ENCODE measurements at places on chromosomes 6 and 20.

DNA sequence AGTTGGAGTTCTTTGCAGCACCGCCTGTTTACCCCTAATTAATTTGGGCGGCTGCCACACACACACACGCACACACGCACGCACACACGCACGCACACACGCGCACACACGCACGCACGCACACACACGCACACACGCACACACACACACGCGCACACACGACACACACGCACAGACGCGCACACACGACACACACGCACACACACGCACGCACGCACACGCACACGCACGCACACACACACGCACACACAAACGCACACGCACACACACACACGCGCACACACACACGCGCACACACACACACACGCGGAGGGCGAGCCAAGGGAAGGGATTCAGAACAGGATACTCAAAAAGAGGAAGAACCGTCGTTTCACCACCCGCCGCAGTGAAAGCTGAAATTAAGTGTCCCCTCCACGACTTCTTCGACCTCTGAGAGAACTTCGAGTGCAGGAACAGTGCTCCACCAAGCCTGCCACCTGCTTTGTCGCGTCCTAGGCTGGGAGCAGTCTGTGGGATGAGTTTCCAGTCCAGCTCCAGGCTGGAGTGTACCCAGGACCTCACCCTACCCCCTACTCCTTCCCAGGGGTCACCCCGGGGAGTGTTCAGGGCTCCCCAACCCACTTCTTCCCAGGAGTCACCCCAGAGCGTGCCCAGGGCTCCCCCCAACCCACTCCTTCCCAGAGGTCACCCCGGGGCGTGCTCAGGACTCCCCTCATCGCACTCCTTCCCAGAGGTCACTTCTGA is 1.1 kb downstream of the RNASET2 start:
- DNase-seq, result peak; percentile 67

- DNase-seq, result no peak
Measured at GRCh38 chr6:45808917-45809316, 206.7 kb downstream of the CLIC5 start.

GRCh38 chr6:71810880-71811279 is 75.5 kb upstream of the RIMS1 start:
- DNase-seq, result no peak

GRCh38 chr20:45337367-45338120 is 10.7 kb downstream of the SDC4 start:
- DNase-seq, result no peak

GRCh38 chr6:151772446-151772845 is 35.0 kb upstream of the ESR1 start:
- no peak for DNase-seq

GRCh38 chr6:84635081-84635761 is 129.2 kb downstream of the TBX18 start:
- DNase-seq, result no peak

GRCh38 chr6:106614166-106614565 is 15.1 kb downstream of the RTN4IP1 start:
- no peak for DNase-seq

DNA sequence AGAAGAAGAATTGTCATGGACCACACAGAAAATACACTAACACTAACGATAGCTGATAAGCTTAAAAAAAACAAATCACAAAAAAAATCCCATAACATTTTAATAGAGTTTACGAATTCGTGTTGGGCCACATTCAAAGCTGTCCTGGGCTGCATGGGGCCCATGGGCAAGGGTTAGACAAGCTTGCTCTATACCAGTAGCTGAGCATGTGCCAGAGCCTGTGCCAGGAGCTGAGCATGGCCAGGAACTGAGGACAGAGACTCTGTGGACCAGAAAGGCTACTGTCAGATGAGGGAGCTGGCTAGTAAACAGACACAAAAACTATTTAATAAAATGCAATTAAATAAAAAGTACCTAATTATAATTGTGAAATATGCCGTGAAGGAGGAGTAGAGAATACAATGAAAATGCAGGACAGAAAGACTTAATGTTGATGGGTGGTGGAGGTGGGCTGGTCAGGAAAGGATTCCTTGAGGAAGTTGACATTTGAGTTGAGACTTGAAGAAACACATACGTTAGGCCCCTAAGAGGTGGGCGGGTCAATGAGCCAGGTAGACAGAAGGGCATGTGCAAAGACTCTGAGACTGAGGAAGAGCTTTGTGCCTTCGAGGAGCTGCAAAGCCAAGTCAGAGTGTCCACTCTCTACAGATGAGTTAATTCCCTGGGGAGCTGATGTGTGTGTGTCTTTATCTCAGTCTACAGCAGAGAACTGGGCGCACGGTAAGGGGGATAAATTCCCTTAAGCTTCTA is 66.1 kb downstream of the JPH2 start:
- no peak for DNase-seq

DNA sequence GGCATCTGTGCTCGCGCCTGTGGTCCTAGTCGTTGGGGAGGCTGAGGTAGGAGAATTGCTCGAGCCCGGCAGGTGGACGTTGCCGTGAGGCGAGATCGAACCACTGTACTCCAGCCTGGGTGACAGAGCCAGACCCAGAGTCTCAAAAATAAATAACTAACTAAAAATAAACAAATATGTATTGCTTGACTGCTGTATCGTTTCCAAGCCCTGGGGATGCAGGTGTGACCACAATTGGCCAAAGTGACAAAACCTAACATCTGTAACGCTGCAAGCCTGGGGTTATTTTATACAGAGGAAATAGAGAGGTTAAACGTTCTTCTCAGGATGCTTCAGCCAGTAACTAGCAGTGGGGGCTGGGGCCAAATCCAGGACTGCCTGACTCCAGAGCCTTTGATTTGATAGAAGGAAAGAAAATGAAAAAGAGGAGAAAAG is 1.9 kb upstream of the SRSF3 start:
- no peak for DNase-seq

GRCh38 chr6:36676141-36677058 is 2.1 kb upstream of the CDKN1A start:
- no peak for DNase-seq

GRCh38 chr6:156589281-156589680 is 187.9 kb upstream of the ARID1B start:
- DNase-seq, result no peak
